ENCODE measurements at places on chromosomes 7 and 10.

- DNase-seq: no peak
These were observed 185.5 kb downstream of the SEMA3A start for GRCh38 chr7:84009051-84009450.

- DNase-seq: no peak
These were observed 87.1 kb downstream of the CREM start for GRCh38 chr10:35213699-35214098.

DNA sequence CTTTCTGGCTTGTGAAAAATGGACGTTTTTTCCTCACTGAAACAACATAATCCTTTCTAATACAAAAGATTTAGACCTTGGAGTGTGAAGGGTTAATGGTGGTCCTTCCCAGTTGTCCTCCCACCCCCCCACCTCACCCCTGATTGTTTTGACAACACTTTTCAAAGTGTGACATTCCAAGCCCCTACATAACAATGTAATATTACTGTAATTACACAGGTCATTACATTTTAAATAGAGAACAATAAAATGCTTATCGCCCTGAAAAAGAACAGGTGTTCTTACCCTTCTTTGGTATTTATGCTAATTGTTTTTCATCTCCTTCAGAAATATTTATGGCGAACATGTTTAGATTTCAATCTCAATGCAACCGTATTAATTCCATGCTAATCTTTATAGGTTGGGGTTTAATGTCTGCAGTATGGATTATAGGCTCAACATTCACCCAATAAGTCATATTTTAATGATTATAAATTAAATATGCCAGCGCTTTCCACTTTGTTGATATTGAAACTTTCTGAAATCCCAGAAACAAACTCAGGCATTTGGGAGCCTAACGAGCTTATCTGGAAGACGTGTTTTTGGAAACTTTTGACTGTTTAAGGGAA, 5.0 kb downstream of the TCF7L2 start:
- DNase-seq: no peak

GRCh38 chr7:50304911-50305582, 531 bp downstream of the IKZF1 start:
- DNase-seq: peak; percentile 35

- DNase-seq: no peak
These were observed 42.1 kb upstream of the PLXNA4 start for GRCh38 chr7:132618271-132618955.

DNA sequence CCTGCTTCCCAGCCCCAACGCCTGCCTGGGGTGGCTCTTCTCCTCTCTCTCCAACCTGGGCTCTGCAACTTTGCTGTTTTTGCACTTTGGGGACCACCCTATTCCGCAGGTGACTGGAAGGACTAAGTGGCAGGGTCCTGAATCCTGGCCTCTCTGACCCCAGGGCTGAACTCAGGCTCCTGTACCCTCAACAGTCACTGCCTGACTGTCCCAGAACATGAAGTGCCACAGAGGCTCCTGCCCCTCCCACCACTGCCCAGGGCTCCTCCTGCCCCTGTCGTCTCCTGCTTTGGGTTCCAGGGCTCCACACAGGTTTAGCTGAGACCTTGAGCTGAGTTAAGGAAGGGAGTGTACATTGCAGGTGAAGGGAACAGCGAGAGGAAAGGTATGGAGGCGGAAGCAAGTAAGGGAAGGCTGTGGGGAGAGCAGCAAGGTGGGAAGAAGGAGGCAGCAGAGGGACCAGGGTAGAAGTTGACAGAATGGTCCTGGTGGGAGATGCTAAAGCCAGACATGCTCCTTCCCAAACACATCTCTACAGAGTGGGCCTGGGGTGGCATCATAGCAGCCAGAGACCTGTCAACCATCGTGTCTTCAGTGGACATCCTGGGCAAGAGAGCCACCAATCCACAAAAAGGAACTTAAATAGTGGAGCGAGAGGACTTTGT, 5.7 kb upstream of the GRID1 start:
- no peak for DNase-seq

- no peak for DNase-seq
These were observed 385.5 kb upstream of the HPS1 start for GRCh38 chr10:98832196-98832595.

DNA sequence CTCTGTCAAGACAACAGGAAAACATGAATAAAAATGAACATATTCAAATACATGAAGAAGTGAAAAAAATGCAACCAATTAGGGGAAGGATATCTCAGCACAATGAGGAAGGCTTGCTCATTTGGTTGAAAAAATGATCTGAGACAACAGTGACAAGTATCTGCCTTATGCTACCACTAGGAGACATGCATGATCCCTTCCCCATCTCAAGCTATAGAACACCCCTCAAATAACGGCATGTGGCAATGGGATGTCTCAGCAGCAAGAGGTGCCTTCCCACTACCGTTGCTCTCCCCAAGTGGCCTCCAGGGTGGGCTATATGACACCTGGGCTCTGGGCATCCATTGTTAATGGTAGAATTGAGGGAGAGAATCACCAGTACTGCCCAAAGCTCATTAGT, 98.1 kb upstream of the RSU1 start:
- DNase-seq: no peak

GRCh38 chr7:117941138-117941810, 68.0 kb upstream of the CTTNBP2 start:
- no peak for DNase-seq

DNA sequence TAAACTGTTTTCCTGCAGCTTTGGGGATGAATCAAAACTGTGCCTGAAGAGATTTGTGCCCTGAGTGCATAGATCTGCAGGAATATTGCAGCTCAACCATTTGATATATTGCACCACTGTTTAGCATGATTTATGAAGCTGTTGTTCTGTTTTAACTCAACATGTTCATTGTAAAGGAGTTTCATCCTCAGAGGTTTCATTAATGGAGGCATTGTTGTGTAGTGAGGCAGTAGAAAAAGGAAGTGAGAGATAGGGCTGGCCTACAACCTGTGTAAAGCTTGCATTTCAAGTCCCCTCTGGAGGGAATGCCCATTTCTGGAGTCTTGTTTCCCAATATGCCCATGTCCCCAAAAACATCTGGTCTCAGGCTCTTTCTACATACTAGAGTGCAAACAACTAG, 67.5 kb downstream of the DNAJC12 start:
- no peak for DNase-seq

GRCh38 chr7:137848095-137848494, 1.3 kb upstream of the DGKI start:
- DNase-seq: no peak

DNA sequence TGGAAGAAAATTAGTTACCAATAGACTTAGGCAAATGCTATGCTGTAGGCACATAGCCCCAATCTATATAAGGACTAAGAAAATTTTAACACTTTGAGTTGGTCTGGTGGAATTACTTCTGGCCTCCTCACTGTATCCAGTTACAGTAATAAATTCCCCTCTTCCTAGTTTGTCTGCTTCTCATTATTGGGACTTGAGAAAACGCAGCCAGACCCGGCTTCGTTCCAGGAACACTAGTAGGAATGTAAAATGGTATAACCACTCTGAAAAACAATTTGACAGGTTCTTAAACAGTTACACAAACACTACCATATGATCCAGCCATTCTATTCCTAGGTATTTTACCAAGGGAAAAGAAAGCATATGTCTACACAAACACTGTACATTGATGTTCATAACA, 150.2 kb downstream of the VPS50 start:
- no peak for DNase-seq

GRCh38 chr7:114126095-114126494, 207.3 kb upstream of the PPP1R3A start:
- DNase-seq: no peak

- DNase-seq: no peak
These were observed 52.4 kb upstream of the LRRC17 start for GRCh38 chr7:102860351-102860811.

DNA sequence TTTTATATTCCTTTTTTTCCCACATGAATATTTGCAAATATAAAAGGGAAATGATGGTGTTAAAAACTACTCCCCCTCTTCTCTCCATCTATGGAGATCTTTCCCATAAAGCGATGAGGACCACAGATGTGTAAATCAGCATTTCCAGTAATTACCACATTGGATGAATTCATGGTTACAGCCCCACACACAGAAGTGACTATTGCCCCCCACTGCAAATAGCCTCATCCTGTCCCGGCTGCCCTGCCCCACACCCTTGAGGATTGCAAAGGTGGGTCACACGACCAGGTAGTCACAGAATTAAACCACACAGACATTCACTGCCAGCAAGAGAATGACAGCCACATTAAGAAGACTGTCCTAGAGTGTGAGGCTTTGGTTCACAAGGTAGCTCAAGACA, 145.1 kb downstream of the DOCK4 start:
- no peak for DNase-seq

DNA sequence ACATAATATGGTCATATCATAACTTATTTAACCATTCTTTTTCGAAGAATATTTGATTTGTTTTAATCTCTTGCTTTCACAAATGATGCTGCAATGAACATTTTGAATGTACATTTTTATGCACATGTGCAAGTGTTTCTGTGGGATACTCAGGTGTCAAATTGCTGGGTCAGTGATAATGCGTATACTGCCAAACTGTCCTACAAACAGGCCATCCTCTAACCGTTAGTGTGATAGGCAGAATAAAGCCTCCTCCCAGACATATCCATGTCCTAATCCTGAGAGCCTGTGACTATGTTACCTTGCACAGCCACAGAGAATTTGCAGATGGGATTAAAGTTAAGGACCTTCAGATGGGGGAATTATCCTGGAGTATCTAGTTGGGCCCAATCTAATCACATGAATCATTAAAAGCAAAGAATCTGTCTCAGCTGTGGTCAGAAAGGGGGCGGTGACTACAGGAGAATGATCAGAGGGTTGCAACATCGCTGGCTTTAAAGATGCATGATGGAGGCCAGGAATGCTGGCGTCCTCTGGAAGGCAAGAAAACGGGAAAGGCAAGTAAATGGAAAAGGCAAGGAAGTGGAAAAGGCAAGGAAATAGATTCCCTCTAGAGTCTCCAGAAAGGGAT, 46.7 kb downstream of the FZD1 start:
- no peak for DNase-seq

GRCh38 chr10:24944512-24945255, 7.7 kb downstream of the PRTFDC1 start:
- DNase-seq: no peak

- DNase-seq: no peak
These were observed 536 bp upstream of the POM121 start for GRCh38 chr7:72924386-72924732.

DNA sequence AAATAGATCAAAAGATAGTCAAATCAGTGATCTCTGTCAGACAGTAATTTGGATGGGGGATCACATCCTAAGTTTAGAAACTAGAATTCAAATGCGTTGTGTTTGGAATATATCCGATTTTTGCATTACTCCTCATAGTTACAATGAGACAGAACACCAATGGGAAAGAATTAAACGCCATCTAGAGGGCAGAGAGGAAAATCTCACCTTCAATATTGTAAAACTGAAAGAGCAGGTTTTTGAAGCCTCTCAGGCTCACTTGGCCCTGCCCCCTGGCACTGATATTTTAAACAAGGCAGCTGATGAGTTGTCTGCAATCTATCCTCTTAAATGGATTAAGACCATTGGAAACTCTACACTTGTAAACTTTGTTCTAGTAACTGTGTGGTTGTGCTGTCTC, 17.7 kb downstream of the FRG2B start:
- no peak for DNase-seq

GRCh38 chr7:99822731-99823718, 4.8 kb upstream of the CYP3A43 start:
- no peak for DNase-seq

- DNase-seq: no peak
These were observed 128.9 kb downstream of the CELF2 start for GRCh38 chr10:11146402-11147171.

DNA sequence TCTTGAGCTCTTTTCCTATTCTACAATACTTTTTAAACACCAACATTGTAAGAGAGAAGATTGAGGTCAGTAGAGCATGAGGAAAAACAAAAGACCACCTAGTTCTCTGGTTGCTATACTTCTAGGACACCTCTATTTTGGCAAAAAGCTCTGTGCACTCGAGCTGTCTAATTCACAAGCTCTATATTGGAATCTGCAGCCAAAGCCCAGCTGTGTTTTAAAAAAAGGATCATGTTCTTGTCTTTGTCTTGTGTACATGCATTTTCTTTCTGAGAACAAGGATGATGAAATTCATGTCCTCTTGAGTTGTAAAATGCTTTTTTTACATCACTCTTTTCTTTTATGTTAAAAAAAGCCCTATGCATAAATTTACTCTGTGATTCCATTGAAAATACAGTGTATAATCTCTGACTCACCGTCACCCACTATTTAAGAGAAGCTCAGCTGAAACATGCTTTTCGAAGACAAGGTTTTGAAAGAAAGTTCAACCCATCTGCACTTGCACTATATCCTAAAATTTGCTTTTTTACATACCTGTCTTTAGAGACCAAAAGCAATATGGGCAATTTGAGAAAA, 215.5 kb upstream of the VSTM2A start:
- DNase-seq: no peak

DNA sequence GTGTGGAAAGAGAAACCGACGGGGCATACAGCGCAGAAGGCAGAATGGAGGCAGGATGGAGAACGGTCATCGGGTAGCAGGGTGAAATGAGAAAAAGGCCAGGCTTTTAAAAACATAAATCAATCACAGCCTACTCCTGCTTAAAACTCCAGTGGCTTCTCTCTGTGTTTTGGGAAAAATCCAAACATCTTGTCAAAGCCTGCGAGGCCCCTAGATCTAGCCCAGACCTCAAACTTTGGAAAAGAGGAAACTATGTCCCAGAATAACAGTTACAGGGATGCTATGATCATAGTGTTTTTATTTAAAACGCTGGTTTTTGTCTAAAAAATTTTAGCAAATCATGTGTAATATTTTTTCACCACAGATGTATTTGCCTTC, 41.1 kb downstream of the PPP1R3C start:
- no peak for DNase-seq

DNA sequence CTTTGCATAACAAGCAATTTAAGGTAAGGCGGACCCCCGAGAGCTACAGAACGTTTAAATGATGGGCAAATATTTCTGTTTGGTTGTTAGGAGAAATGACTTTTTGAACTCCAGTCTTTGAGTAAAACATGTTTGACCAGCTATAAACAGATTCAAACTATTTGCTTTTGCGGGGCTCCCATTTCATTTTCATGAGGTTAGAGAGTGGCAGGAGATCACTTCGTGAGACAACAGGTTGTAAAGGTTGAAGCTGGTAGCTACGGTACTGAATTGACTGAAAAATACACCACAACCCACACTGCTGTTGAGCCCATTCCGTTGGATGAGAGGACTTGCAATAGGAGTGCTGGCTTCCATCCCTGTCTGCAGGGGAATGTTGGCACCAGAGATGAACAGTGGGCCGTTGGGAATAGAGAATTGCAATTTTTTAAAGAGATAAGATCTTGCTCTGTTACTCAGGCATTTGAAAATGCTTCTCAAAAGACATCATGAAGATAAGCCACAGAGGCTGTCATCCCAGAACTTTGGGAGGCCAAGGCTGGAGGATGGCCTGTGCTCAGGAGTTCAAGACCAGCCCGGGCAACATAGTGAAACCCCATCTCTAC, 65.7 kb upstream of the CARD11 start:
- DNase-seq: no peak

Measured in stimulated activated CD4-positive, alpha-beta T cell treated with anti-CD3 and anti-CD28 coated beads, Interleukin-2, amount 100 ng/mL, for 4 hours (primary cell).